Left lobe of liver (tissue), 2 donors: ENCODE measurements at places on chromosomes 1 and 21. TPM values are rescaled to one million over a fixed set of nuclear protein-coding genes. Genes with fewer than 3 reads are reported as not detected.

GRCh38 chr1:159663552-159663951 is 50.8 kb downstream of the CRP start:
- DNase-seq, result no peak

EDARADD gene
- 0.20 TPM for total RNA-seq

KLF17 gene
- total RNA-seq, result not detected

AVPR1B gene
- not detected for total RNA-seq
